ENCODE measurements at places on chromosomes 3 and 15.
A peak's percentile ranks its signal among the peaks of the same experiment; 100 is the strongest.

GRCh38 chr3:178342111-178342510, 194.1 kb upstream of the KCNMB2 start:
- DNase-seq: no peak

GRCh38 chr3:12752809-12753208, 6.2 kb downstream of the TMEM40 start:
- DNase-seq: no peak

- no peak for DNase-seq
Measured at GRCh38 chr3:107425033-107425432, 47.8 kb downstream of the CCDC54 start.

DNA sequence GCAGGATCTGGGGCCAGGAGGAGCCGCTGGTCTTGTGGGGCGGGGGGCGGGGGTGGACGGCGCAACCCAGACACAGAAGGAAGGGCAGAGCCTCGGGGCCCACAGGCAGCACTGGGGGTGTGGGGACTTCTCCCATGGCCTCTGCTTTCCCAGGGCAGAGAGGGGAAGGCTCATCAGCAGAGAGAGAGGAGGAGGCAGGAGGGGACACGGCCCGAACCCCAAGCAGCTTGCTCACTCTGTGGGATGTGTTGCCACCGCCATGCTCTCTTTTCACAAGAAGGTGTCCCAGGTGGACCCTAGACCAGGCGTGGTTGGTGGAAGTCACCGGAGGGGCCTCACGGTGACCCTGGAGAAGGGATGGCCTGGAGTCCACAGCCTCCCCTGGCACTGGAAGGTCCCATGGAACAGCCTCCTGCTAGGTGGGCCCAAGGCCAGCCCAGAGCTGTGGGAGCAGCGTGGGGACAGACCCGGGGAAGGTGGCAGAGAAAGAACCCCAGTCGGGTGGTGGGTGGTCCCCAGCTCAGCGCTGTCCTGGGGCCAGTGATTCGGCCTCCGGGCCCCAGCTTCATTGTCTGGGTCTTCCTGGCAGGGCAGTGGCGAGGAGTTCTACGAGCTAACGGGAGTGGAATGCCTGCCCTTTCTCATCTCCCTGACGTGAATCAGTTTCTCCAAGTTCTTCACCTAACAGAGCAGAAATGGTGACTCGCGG, 46.8 kb upstream of the PCSK6 start:
- DNase-seq: no peak

DNA sequence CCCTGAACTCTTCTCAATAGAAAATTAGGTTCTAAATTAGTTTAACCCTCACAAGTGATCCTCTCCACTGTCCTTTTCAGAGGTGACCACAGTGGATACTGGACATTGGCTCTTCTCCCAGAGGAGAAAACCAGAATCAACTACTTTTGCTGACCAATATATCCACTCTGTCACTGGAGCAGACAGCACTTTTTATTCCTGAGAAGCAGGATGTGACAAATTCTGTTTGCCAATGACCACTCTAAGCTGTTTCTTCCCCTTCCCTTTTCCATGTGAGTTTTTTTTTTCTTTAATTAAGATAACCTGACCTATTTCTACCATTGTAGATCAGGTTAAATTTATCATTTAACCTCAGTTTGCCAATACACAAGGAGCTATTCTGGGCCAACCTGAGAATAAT, 79.7 kb upstream of the ZNF280D start:
- no peak for DNase-seq

DNA sequence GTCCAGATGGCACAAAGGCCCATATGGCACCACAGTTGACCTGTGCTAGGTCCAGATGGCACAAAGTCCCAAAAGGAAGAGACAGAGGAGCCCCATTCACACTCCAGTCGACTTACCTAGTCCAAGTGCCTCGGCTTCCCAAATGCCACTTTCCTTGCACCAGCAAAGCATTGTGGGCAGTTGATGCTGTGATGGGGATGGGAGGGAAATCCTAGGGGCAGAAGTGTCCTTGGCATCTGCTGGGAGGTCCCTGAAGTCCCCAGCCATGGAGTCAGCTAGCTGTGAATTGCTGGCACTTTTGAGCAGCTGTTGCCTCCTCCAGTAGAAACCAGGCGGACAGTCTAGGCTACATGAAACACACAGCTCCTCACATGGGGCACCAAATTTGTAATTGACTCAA, 60.3 kb upstream of the SIAH2 start:
- DNase-seq: no peak

DNA sequence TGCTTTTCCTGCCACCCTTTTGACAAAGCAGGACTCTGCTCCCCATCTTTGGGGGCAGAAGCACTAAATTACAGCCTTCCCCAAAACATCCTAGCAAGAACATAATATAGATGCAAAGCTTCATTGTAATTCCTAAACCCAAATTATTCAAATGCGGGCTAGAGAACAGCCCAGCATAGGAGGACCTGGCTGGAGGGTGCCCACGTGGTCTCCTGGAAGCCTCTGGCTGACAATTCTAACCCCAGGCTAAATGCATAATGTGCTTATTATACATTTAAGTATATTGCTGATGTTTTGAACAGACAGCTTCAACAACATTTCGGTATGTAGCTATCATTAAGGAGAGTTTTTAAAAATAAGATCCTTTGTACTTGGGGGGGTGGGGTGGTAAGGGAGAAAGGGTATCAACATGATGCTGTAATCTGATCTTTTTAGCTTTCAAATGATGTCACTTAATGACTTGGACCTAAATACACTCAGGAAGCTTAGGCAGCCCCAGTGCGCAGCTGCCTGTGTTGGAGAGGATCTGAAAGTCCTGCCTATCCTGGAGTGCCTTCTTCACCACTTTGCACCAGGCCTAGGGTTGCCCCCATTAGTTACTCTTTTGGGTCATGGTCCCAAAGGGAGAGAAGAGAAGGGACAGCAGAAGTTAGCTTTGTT, 57.2 kb upstream of the USP3 start:
- DNase-seq: no peak

DNA sequence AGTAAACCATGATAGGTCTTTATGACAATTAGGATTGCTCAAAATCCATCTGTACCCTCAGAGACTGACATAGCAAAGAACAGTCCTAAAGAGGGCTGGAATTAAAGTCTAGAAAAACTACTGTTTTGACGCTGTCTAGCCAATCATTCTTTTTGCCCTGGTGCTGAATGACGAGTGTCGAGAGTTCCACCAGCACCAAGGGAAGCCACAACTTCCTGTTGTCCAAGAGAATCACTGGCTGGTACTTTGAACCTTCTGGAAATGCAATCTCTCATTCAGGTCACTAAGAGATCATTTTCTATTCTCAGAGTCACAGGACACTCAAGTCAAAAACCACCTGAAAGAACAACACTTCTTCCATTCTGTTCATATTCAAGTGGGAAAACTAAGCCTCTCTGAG, 37.7 kb downstream of the FBN1 start:
- no peak for DNase-seq

DNA sequence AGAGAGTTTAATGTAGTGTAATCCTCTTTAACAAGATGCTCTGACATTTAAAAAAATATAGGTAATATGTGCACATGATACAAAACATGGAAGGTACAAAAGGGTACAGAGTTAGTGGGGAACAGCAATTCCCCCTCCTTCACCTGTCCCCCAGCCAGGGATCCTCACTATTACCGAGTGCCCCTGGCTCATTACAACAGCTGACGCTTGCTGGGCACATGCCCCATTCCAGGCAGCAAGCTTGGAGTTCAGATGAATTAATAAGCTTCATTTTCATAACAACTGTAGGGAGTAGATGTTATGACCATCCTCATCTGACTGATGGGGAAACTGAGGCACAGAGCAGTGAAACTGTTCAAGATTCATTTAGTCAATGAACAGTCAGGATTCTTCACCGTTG, 41.2 kb downstream of the PCSK6 start:
- no peak for DNase-seq

- DNase-seq: no peak
Measured at GRCh38 chr3:22937536-22937935, 265.6 kb upstream of the UBE2E2 start.

- no peak for DNase-seq
Measured at GRCh38 chr3:175489406-175489805, 630.3 kb downstream of the NAALADL2 start.

DNA sequence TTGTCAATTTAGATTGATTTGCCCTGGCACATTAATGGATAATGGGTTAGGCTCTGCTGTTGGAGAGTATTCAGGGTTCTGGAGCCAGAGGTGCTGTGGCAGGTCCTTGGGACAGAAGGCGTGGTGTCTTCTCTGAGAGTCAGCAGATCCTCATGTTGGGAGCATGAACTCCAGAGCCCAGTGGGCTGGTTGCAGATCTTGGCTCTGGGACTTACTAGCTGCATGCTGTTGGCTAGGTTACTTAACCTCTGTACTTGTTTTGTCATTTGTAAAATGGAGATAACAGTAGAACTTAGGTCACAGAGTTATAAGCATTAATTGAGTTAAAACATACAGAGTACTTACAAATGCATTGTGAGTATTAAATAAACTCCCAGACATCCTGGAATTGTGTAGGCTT, 77.6 kb downstream of the CCK start:
- no peak for DNase-seq

DNA sequence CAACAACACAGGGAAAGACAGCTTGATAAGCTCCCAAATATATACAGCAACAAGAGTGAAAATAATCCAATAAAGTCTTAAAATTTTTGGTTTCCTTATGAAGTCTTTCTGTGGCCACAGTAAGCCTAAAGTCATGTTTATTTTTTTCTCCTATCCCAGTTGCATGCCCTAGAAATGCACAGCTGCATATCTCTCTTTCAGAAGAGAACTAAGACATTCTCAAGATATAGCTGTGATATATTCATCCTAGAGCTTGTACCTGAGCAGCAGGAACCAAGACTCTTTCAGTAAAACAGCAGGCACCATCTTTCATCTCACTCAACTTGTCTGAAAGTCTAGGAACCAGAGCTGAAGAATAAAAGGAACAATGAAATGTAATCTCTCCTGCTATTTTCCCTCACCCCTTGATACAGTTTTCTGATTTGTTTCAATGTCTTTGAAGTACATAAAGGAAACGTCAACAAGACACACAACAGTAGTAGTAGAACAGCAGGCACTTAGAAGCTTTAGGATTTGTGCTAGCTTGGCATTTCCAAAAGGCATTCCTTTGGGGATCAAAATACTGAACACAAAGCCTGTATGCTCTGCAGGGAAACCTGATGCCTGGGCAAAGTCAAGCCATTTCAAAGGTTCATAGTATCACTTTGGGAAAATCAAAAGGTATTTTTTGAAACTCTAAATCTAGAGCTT, 536.8 kb downstream of the PYDC2 start:
- no peak for DNase-seq

DNA sequence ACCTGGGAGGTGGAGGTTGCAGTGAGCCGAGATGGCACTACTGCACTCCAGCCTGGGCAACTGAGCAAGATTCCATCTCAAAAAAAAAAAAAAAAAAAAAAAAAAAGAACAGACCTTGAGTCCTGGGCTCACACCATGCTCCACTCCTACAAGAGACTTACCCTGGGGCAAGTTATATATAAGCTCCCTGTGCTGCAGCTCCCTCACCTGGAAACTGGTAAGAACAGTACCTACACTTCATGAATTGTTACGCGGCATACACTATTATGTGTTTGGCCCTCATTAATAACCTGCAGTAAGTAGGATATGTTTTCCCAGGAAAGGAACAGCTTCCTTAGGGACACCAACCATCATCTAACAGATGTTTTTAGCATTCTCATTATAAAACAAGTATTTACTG, 119.6 kb downstream of the FMN1 start:
- DNase-seq: no peak

DNA sequence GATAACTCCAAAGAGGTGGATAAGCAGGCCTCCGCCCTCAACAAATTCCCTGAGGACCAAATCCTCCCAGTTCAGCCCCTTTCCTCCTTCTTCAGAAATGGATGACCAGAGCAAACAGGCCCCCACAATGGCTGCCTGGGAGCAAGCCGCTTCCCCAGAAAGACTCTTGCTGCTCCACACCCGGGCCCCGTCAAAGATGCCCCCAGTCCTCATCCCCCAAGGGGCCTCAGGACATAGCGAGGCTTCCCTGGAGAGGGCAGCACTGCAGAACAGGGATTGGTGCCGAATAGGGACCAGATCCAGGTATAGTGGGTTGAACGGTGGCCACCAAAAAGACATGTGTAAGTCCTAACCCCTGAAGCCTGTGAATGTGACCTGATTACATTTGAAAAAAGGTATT, 502.3 kb downstream of the SHQ1 start:
- no peak for DNase-seq

GRCh38 chr15:69451951-69452691, 497 bp upstream of the RPLP1 start:
- peak; percentile 64 for DNase-seq

- no peak for DNase-seq
Measured at GRCh38 chr3:101720851-101721840, 3.3 kb upstream of the CEP97 start.

Measured in SK-N-DZ (cell line).